ENCODE measurements at places on chromosomes 11 and 22.

GRCh38 chr22:22748297-22748743 is 103.9 kb downstream of the GGTLC2 start:
- peak; percentile 73 for DNase-seq

DNA sequence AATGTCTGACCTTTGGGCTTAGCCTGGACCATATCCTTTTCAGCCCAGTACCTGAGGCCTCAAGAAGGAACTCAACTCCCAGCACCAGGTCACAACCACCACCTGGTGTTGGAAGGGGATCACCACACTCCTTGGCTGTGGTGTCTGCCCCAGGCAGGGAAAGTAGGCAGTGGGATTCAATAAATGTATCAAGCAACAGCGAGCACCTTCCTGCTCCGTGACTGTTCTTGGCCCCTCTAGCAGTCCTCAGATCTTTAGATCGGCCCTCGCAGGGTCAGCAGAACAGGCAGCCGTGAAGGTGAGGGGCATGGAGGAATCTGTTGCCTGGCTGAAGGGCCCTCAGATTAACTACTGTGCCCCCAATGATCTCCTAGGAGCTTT is 15.9 kb downstream of the ARFGAP2 start:
- DNase-seq, result no peak

DNA sequence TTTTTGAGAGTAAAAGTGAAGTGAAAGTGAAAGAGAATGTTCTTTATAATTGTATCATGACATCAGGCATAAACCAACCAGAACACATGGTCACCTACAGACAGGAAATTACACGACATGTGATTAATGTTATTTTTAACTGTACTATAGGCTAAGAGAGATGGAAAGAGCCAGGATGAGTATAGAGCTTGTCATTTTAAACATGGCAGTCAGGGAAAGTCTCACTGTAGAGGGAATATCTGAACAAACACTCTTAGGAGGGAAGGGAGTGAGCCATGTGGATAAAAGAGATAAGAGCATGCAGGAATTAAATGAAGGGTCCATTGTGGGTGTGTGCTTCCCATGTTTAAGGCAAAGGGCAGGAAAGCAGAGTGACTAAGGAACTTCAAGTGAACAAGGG is 599.1 kb upstream of the FAT3 start:
- DNase-seq, result no peak

- DNase-seq, result no peak
Observed at GRCh38 chr11:99065121-99065520, 44.4 kb downstream of the CNTN5 start.

- DNase-seq, result no peak
Observed at GRCh38 chr22:39819429-39819828, 74.1 kb downstream of the ENTHD1 start.

DNA sequence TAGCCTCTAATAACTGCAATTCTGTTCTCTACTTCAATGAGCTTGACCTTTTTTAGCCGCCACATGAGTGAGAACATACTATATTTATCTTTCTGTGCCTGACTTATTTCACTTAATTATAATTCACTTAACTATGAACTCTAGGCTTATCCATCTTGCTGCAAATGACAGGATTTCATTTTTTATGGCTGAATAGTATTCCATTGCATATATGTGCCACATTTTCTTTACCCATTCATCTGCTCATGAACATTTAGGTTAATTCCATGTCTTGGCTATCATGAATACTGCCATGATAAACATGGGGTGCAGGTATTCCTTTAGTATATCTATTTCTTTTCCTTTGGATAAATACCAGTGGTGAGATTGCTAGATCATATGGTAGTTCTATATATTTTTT is 85.2 kb downstream of the CWC15 start:
- no peak for DNase-seq

DNA sequence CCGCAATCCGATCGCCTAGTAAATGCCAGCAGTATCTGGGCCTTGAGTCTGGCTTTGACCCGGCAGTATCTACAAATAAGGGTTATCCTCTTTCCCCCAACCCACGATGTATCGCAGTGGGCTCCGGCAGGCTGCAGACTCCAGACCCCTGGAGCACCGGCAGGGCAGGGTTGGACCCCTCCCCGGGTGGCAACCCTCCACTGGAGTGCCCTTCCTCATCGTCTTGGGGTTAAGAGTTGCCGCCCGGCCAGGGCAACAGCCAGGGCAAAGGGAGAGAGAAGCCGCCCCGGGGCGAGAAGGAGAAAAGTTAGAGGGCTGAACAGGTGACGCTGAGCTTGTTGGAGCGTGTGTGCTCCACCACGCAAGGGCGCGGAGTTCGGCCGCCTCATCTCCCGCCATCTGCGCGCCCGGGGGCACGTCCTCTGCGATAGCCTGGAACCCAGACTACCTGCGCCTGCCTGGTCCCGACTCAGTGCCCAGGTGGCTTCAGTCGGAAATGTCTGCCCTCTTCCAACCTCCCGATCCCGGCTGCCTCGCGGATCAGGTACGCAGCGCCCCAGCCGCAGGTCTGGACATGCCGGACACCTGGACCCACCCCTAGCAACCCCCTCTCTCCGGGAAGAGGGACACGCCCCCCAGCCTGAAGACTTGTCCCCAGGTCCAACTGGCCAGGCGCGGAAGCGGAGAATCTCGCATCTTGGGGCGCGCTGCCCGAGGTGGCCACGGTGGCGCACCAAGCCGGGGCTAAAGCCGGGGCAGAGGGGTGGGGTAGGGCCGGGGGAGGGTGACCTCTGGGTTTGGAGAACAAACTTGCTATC is 1.2 kb downstream of the DSCAML1 start:
- no peak for DNase-seq

DNA sequence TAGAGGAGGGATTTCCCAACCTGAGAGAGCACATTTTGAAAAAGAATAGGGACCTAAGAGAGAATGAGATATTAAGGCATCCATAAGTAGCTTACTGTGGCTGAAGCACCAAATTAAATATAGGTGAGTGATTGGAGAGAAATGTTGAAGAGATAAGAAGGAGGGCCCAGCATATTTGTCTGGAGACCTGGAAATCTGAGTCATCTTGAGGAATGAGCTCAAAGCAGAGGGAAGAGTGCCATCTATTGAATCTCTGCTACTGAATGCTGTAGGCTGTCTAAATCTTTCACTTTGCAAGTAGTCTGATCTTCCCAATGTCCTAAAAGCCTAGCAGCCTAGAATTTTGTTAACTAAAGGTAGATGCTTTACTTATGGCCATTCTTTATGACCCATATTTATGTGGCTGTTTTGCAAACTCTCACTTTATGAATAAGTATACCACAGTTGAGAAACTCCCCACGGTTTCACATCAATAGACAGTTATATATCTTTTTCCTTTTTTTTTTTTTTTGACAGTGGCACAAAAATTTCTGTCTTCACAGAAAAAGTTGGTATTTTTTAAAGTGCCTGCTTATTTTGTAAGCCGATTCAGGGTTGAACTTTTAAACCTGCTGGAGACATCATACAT is 2093.5 kb downstream of the LRRC4C start:
- DNase-seq, result no peak

GRCh38 chr11:10307022-10307399 is 2.1 kb downstream of the ADM start:
- no peak for DNase-seq

GRCh38 chr22:42461511-42461910 is 29.3 kb upstream of the NFAM1 start:
- DNase-seq, result no peak

GRCh38 chr22:32644252-32645100 is 157.0 kb upstream of the TIMP3 start:
- DNase-seq, result no peak

GRCh38 chr11:15742626-15743519 is 613.5 kb downstream of the SOX6 start:
- DNase-seq, result peak; percentile 21

GRCh38 chr22:44505796-44506354 is 7.8 kb upstream of the RTL6 start:
- no peak for DNase-seq

DNA sequence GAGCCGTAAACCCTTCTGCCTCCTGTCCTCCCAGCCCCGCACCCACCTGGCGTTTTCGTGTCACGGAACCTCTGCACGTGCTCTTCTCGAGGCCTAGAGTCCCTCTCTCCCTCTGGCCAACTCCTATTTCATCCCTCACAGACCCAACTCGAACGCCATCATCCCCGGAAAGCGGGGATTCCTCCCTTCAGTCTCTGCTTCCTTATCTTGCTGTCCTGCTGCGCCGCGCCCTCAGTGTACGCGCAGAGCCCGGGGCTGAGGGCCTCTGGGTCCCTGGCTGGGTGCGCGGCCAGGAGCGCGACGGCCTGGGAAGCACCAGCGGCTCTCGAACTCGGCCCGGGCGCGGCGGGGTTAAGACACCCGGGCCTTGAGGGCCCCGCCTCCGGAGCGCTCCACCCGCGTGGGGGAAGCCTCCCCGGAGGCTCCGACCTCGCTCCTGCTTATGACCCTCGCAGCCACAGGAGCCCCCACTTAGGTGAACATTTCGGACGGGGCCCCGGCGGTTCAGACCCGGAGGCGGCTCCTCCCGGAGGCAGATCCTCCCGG is 398 bp upstream of the ATG16L2 start:
- peak; percentile 70 for DNase-seq

Data from CD14-positive monocyte (primary cell).